ENCODE measurements at places on chromosomes 6 and 20.

DNA sequence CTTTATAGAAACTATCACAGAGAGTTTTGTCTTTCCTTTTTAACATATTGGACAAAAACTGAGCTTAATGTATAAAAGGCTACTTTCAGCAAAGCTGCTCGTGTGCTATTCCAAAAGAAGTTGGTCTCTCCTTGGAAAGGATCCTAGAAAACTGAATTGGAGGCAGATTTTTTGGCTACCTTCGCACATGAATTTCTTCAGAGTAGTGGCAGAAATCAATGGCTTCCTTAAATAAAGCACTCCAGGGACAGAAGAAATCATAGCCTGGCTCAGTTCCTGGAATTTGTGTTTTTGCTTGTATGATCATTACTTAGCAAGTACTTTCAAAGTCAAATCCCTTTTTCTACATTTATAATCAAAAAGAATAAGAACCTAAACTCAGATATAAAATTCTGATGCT, 780.3 kb downstream of the PHF3 start:
- peak; percentile 26 for DNase-seq

GRCh38 chr6:155158030-155158843, 105.6 kb upstream of the CLDN20 start:
- DNase-seq, result no peak

- no peak for DNase-seq
Observed at GRCh38 chr6:148677594-148678476, 69.0 kb upstream of the UST start.

DNA sequence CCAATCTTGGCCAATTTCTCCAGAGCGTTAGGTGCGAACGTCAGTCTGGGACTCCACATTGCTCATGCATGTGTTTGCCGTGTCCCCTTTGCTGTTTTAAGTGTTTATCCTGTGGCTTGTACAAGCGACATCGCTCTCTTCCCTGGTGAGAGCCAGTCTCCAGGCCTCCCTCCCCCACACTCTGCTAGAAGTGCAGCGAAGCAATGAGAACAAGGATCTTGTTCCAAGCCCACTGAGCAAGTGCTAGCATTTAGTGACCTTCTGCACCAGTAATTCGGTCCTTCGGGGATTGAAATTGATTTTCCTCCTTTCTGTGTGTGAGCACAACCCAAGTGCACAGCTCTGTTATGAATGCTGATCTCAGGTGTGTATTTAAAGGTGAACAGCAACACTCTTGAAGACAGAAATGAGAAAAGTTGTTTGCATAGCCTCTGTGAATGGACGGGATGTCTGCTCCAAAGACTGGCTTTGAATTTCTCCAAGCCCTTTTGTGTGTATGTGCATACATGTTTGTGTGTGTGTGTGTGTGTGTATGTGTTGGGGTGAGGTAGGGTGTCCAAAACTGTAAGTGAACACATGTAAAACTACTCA, 29.0 kb downstream of the CD83 start:
- DNase-seq, result no peak

DNA sequence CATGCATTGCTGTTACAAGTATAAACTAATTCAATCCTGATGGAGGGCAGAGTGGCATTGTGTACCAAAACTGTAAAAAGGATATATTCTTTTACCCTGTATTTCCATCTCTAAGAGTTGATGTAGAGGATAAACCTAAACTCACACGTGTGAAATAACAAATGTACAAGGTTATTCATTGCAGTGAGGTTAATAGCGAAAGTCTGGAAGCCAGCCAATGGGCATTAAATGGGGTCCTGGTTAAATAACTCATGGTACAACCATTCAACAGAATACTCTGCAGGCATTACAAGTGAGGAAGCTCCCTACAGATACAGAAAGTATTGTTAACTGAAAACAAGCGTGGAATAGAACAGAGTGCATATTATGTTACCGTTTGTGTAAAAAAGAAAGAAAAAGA, 56.9 kb downstream of the BCAS1 start:
- DNase-seq, result no peak

DNA sequence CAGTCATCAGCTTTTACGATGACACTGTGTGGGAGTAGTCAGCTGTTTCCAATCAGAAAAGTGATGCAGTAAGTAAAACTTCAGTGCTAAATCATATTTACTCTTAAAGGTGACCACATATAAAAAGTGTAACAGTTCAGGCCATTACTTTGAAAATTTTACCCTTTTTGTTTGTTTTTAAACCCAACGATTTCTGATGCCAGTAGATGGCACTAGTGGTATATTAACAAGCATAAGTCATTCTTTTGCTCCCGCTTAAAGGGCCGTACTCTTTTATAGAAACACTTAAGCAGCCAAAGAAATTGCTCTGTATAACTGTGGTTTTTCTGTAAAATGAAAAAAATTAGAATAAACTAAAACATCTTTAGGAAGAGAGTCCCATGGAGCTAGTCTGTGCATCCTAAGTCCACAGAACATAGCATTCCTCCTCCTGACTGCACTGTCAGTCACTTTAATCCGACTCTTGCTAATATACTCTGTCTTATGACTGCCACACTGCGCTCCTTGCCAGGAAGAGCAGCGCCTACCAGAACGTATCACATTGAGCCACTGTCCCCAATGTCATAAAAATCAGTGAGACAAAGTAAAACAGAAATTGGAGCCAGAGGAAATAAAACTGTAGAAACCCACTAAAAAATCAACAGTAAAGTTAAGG, 25.0 kb downstream of the HEBP2 start:
- peak; percentile 15 for DNase-seq

DNA sequence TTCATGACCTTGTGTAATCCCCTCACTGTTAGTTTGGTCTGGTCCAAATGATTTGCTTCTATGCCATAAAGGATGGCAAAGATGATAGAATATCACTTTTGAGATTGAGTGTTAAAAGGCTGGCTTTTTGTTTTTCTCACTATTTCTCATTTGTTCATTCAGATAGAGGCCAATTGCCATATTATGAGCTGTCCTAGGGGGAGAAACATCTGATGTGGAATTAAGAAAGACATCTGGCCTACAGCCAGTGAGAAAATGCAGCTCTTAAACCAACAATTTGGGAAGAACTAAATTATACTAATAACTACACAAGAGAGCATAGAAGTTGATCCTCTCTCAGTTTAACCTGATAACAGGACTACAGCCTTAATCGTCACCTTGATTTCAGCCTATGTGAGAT, 1668.6 kb downstream of the GRIK2 start:
- no peak for DNase-seq

DNA sequence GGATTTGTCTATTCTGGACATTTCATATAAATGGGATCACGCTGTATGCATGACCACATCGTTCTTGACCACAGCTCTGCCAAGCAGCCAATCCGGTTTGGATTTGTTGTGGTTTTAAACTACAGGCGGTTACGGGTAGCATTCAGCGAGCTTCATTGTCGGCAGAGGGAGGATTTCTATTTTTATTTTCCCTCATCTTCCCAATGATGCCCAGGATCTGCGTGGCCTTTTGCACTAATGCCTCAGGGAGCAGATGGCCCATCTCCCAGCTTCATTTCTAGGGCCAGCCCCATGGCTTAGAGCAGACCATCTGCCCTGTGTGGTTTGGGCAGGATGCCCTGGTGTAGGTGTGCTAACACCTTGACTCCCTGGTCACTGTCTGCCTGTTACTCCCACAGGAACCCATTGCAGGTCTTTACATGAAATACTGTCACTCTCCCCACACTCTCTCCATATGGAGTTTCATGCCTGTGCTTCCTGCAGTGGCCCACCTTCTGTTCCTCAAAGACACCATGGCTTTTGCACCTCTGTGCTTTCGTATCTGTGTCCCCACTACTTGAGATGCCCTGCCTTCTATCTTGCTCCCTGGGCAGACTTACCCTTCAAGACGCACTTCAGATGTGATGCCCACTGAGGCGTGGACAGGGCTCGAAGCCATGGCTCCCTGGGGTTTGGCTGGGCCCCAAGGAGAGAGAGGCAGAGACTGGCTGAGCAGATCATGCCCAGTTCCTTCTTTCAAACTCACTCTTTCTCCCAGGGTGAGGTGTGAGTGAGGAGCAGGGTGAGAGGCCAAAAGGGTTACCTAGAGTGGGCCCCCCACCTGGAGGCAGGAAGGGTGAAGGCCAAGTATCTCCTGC, 26.0 kb downstream of the SDCBP2 start:
- DNase-seq, result no peak

DNA sequence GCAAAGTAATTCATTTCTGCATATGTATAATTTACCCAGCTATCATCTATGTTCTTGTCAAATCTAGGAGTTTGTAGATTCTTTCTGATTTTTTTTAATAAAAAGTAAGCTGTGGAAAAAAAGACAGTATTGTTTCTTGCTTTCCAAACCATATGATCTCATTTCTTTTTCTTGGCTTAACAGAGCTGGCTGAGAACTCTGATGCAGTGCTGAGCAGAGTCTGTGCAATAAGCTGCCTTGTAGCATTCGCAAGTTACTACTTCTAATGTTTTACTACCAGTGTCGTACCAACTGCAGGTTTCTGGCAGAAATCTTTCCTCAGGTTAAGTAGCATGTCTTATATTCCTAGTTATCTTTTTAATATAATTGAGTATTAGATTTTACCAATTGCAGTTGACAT, 15.6 kb downstream of the RRBP1 start:
- no peak for DNase-seq

- DNase-seq, result no peak
Observed at GRCh38 chr20:4127344-4127743, 112.0 kb upstream of the RNF24 start.

- DNase-seq, result no peak
Observed at GRCh38 chr6:91075244-91075976, 488.5 kb upstream of the MAP3K7 start.

GRCh38 chr6:101544286-101544685, 150.8 kb downstream of the GRIK2 start:
- no peak for DNase-seq

DNA sequence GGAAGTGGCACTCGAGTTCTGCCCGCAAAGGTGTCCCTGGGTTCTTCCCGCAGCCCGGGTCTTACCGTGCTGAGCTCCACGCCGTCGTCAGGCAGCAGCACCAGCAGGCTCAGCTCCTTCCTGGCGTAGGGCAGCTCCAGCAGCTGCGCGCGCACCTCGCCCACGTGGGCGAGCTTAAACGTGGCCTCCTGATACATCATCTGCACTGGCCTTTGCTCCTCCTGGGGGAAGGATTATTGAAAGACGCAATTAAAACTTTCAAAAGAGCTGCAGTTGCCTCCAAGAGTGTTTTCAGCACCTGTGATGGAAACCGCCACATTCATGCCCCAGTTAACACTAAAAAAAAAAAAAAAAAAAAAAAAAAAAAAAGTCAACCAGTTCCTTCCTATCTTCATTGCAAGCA, 11.3 kb downstream of the SERPINB9 start:
- DNase-seq, result no peak

- no peak for DNase-seq
Observed at GRCh38 chr20:47531458-47531857, 29.8 kb downstream of the NCOA3 start.

- peak; percentile 94 for DNase-seq
Observed at GRCh38 chr6:112877134-112878100, 530.3 kb downstream of the RFPL4B start.

GRCh38 chr20:21432911-21433310, 35.6 kb upstream of the NKX2-4 start:
- DNase-seq, result no peak

DNA sequence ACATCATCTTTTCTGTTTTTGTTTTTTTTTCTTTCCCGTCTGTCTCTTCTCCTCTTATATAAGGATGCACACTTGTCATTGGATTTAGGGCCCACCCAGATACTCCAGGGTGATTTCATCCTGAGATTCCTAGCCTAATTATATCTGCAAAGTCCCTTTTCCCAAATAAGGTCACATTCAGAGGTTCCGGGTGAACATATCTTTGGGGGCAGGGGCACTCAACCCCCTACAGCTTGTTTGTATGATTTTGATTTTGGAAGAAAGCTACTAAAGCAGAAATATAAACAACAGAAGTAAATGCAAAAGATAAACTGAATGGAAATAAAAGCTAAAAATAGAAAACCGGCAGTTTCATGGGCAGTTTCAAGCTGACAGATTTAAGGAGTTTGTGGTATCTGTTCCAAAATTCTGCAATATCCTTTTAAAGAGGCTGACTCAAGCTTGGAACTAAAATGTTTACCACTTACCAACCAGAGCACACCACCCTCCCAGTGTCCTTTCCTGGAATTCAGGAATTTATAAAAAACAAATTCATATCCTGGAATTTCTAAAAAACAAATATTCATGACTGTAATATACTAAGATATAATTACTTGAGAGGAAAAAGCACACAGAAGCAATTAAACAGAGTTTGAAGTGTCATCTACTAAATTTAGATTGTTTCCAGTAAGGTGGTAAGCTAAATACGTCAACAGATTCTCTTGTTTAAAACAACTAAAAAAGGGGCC, 100.0 kb upstream of the CARMIL1 start:
- peak; percentile 65 for DNase-seq

DNA sequence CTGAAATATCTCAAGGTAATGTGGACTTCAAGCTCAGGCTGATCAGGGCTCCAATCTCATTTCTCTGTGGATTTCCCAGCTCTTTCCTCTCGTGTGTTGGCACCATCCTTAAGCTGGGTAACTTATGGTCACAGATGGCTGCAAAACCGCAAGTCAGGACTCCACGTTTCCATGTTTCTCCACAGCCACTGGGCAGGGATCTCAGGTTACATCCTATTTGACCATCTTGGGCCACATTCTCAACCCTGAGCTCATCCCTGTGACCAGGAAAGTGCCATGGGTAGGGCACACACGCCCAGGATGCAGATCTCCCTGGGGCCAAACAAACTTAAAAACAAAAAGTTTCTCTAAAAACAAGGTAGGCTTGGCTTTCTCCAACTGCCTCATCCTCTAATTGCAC, 15.4 kb downstream of the RPS6KA2 start:
- no peak for DNase-seq

GRCh38 chr20:53840532-53840931, 229.9 kb downstream of the BCAS1 start:
- no peak for DNase-seq

GRCh38 chr6:13351271-13351670, 22.9 kb upstream of the TBC1D7 start:
- DNase-seq, result no peak

DNA sequence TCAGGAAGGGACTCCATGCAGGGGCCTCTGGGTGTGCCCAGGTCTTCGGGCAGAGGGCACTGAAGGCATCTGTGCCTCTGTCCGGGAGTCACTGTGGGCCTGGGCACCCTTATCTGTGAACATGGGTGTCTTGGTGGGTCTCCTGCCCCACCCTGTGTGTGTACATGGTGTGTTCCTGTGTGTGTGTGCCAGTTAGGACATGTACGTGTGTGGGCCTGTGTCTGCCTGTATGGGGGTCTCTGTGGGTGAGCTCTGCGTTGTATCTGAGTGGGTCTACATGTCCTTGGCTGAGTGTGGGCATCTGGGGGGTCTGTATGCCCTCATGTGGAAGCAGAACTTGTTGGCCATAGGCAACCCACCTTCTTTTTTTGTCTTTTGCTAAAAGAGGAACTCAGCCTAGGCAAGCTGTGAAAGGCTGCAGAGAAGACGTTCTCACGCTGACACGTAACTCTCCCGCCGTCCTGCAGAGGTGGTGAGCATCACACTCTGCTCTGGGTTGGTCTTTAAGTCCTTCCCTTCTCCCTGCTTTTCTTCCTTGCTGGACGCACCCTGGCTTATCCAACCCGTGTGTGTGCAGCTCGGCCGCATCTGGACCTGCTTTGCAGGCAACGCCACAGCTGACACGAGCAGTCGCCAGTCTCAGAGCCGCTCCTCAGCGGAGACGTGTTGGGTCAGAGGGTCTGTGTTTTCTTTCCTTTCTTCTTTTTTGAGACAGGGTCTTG, 532 bp upstream of the NPBWR2 start:
- no peak for DNase-seq

GRCh38 chr6:160930547-160931377, 60.8 kb upstream of the MAP3K4 start:
- peak; percentile 33 for DNase-seq

GRCh38 chr6:10720265-10720959, 2.5 kb upstream of the TMEM14C start:
- DNase-seq, result no peak

- no peak for DNase-seq
Observed at GRCh38 chr6:13500264-13500663, 12.9 kb upstream of the GFOD1 start.
